NCI-H526 (cell line): ENCODE measurements at places on chromosomes 11 and 22.

DNA sequence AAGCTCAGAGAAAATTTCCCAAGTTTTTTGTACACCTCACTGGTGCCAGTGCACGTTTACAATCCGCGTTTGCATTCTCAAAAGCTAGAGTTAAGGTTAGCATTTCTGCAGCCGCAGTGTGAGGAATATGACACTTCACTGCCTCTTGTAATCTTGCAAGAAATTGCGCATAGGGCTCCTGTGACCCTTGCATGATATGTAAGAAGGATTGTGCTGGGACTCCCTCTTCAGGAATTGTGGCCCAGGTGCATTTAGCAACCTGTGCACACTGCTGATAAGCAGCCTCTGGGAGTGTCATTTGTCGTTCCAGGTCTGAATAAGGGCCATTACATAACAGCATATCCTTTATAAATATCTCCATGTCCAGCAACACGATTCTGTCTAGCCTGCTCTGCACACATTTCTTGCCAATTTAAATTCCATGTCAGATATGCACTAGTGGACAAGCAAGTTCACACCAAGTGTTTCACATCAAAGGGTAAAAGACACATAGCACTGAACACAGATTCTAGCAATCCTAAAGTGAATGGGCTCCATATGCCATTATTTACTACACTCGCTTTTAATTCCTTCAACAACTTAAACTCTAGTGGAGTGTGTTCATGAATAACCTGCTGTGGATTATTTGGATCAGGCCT, 69.2 kb upstream of the INCENP start:
- peak; percentile 78 for DNase-seq

DNA sequence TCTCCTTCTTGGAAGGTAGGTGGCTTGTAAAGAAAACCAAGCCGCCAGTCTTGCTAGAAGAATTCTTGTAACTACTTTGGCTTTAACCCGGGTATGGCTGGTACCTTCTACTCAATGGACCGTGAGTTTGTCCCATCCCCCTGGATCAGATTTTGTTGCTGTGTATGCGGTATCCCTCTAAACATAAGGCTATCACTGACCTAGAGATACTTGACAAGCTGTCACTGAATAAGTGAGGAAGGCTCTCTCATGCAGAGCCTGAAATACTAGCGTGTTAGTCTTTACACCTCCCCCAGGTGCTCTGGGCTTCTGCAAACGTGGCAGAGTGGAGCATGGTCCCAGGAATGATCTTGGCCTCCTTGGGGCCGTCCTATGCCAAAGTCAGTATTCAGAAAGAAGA, 34.5 kb downstream of the GLB1L2 start:
- DNase-seq: no peak

DNA sequence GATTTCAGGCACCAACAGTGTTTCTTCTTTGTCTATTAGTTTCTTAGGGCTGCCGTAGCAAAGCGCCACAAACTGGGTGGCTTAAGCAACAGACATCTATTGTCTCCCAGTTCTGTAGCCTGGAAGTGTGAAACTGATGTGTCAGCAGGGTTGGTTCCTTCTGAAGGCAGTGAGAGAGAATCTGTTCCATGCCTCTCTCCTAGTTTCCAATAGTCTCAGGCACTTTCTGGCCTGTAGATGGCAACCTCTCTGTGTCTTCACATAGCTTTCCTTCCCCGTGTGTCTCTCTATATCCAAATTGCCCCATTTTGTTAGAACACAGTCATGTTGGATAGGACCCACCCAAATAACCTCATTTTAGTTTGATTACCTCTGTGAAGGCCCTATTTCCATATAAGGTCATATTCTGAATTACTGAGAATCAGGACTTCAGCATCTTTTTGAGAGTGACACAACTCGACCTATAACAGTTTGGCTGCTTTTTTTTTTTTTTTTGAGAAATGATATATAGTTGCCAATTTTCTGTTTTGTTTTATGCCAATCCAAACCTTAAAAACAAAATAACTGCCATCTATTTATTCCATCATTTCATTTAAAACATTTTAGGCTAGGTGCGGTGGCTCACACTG, 108.2 kb downstream of the SLC36A4 start:
- DNase-seq: peak; percentile 44

GRCh38 chr11:124474079-124474478, 28.6 kb upstream of the OR8B8 start:
- DNase-seq: no peak

GRCh38 chr11:34356576-34356912, 1.3 kb downstream of the ABTB2 start:
- DNase-seq: peak; percentile 68

DNA sequence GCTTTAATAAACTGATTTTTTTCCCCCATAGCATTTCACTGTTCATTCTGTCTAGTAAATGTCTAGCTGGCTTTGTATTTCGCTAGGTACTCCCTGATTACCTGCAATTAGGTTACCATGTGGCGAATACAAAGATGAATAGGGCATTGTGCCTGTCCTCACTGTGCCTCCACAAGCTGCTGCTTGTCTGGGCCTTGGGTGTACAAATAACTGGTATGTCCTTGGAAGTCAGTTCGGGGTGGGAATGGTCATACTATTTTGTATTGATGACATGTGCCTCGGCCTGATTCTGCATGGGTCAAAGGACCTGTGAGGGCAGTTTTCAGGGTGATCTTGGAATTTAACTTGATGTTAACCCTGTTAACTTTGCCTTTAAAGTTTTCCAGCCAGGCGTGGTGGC, 11.4 kb downstream of the RBM4 start:
- DNase-seq: no peak

- DNase-seq: no peak
Measured at GRCh38 chr11:125356797-125357196, 139.3 kb downstream of the FEZ1 start.

DNA sequence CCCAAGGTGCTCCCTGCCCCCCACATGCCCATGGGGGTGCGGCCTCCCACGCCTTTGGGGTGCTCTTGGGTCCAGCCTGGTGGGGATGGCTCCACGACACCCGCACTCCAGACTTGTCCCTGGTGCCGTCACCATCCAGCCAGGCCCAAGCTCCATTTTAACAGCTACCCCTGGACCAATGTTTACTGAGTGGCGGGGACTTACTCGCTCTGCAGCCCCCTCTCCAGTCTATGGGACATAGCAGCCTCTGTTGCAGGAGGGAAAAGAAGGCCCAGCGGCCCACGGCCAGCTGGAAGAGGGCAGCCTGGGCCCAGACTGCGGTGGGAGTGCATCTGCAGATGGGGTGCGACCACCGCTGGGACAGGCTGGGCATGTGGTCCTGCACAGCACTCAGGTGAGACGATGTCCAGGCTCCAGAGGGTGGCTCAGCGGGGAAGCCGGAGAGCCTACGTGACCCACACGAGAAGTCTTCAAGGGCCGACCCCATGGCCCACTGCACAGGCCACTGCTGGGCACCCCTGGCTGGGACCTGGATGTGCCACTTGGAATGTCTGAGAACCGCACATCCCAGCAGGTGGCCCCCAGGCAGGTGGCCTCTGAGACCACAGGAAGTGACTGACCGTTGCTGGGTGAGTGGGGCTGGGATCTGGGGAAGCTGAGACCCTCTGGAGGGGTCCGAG, 18.1 kb downstream of the IL17REL start:
- no peak for DNase-seq

- DNase-seq: no peak
Measured at GRCh38 chr11:27716835-27717234, 16.6 kb upstream of the BDNF start.

DNA sequence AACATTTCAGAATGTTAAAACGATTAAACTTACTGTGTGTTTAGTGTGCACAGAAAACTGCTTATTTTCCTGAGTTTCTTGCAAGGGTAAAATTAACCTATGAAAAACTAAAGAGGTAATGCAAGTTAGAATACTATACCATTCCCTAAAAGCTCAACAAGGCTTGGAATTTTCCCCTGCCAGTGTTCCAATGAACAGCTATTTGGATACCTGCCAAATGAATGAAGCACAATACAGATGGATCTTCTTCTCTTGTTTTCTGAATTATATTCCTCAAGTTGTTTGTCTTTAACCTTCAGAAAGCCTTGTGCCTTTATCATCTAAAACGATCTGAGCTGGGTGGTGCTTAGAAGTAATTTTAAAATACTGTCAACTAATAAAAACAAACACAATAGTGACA, 204.5 kb downstream of the LRRC4C start:
- no peak for DNase-seq

DNA sequence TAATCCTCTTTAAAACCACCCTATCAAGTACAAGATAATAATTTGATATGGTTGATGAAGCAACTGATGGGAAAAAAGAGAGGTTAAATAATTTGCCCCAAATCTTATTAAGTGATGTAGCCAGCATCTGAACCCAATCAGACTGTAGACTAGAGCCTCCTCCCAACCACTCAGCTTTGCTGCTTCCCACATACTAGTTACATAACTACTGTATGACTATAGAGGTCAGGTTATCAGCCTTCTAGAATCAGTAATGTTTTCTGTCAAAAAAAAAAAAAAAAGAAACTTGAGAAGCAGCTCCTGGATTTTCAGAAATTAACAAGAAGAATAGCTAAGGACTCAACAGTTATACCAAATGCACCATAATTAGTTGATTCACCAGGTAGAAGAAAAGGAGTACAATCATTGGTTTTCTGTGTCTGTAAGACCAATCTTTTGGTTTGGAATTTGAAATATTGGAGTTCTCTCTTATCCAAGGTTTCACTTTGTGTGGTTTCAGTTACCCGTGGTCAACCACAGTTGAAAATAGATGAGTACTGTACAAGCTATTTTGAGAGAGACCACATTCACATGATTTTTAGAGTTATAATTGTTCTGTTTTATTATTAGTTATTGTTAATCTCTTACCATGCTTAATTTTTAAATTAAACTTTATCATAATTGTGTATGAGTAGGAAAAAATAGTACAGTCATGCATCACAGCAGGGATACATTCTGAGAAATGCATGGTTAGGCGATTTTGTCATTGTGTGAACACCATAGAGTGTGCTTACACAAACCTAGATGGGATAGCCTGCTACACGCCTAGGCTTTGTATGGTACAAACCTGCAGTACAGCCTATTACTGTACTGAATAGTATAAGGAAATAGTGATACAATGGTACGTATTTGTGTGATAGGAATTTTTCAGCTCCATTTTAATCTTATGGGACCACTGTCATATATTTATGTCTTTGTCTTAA, 72.2 kb downstream of the PDHX start:
- DNase-seq: no peak

DNA sequence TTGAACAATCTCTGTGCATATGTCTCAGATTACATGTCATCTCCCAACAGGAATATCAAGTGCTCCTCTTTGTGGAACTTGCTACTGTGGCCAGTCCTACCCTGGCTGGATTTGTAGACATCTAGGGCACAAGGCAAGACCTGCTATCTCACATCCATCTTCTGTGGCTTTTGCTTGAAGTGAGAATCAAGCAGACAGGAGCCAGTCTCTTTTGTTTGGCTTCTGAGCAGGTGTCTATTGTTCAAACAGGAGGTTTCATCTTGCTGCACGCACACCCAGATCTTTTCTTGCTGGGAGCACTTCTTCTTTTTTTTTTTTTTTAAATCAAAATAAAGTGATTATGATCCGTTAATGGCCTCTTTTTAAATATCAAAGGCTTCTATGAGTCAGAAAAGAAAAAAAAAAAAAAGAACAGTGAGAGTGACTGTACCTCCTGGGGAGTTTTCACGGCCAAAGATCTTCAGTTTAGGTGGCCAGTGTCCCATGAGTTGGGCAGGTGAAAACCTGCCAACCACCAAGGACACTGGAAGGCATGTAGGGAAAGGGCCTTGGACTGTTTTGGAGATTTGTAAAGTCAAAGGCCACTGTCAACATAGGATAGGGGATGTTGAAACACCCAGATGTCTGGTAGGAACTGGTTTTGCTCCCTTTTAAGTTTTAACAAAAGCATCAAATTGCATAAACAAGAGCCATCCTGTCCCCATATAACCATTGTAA, 78.1 kb downstream of the CD44 start:
- DNase-seq: no peak

DNA sequence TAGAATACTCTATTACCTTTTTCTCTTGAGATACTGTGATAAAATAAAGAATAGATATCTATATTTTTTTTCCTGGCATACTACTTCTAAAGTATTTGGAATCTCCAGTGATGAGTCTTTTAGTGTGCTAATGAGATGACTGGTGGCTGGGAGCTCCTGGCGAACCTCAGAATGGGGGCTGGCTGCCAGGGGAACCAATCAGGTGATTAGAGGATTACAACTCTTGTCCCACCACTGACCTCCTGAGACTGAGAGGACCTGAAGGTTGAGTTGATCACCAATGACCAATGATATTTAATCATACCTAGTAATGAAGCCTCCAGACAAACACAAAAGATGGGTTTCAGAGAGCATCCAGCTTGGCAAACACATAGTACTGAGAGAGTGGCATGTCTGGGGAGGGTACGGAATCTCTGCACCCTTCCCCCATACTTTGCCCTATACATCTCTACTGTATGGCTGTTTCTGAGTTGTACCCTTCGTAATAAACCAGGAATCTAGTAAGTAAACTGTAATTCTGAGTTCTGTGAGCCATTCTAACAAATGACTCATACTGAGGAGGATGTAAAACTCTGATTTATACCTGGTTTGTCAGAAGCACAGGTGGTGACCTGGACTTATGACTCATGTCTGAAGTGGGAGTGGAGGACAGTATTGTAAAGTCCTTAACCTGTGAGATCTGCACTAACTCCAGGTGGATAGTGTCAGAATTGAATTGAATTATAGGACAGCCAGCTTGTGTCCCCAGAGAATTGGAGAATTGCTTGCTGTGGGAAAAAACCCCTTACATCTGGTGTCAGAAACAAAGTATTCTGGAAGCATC, 325.3 kb upstream of the LRRC4C start:
- no peak for DNase-seq

GRCh38 chr11:133034929-133035328, 497.4 kb downstream of the OPCML start:
- no peak for DNase-seq

- DNase-seq: no peak
Measured at GRCh38 chr22:39414377-39414776, 14.8 kb downstream of the TAB1 start.

DNA sequence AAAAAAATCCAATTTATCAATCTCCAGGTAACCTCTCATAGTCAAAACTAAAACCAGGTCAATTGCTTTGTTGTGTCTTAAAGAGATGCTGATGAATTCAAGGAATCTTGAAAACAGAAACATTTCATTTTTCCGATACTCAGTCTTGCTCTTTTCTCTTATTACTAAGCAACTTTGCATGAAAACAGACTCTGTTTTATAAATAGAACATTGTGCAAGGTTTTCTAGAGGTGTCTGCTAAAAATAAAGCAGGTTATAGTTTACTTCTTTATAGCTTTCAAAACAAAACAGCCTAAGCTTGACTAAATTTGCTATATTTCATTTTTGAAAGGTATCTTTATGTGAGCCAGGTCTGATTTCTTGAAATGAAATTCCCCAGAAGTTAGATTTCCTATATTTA, 109.3 kb downstream of the ARL14EP start:
- DNase-seq: no peak

GRCh38 chr11:124919898-124920297, 848 bp downstream of the HEPN1 start:
- DNase-seq: no peak

GRCh38 chr11:68044145-68044813, 5.5 kb downstream of the TCIRG1 start:
- no peak for DNase-seq

- DNase-seq: no peak
Measured at GRCh38 chr11:37858398-37858797, 1260.4 kb upstream of the RAG2 start.

GRCh38 chr11:14500181-14500651, 605 bp upstream of the COPB1 start:
- DNase-seq: peak; percentile 27

GRCh38 chr22:27175021-27175838, 517.8 kb downstream of the MIAT start:
- peak; percentile 63 for DNase-seq
